ENCODE measurements at places on chromosomes 1 and 21.

DNA sequence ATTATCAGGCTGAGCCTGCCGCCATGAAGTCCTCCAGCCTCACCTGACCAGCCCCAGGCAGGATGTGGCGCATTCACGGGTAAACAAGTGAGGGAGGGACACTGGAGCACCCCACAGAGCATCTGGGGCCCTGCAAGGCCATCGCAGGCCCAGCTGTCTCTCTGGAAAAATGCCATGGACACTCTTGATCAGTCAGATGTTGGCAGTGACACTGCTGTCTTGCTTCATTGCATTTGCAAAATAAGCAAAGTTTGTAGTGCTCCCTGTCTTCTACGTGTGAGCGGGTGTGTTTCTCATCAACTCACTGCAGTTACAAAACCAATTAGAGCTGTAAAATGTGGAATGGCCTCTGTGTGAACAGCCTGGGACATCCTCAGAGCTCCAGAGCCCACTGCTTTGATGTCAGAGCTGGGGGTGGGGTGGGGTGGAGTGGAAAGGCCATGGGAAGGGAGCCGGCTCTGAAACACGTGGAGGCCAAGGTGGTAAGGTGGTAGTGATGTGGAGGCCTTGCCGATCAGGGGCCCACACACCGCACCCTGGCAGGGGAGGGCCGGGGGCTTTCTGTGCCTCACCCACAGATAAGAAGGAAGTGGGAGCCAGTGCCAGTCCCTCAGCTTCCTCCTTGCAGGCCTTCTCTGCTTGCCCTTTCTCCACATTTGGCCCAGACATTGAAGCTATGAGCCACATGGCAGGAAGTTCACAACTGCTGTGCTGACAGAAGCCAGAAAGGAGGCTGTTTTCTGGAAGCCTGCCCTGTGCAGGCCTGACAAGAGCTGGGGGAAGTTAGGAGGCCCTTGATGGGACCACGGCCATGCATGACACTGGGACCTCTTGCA is 254.9 kb downstream of the RHOU start:
- DNase-seq, result peak; percentile 86

GRCh38 chr1:173866413-173867115 is 1.2 kb downstream of the GAS5 start:
- no peak for DNase-seq

DNA sequence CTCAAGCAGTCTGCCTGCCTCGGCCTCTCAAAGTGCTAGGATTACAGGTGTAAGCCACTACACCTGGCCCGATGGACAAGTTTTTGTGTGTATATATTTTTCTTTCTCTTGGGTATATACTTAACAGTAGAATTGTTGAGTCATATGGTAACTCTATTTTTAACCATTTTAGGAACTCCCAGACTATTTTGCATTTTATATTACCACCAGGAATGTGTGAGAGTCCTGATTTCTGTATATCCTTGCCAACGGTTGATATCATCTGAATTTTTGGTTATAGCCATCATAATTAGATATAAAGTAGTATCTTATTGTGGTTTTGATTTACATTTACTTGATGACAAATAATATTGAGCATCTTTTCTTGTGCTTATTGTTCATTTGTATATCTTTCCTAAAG is 20.7 kb downstream of the FNBP1L start:
- DNase-seq, result no peak

- DNase-seq, result no peak
Measured at GRCh38 chr1:240524356-240525069, 87.4 kb downstream of the GREM2 start.

- no peak for DNase-seq
Measured at GRCh38 chr1:183837062-183837461, 32.1 kb downstream of the RGL1 start.

- no peak for DNase-seq
Measured at GRCh38 chr1:174678657-174679056, 230.9 kb downstream of the GPR52 start.

GRCh38 chr1:212207822-212208520 is 77.2 kb upstream of the PPP2R5A start:
- no peak for DNase-seq

GRCh38 chr1:39540504-39541031 is 36.0 kb downstream of the PABPC4 start:
- peak; percentile 84 for DNase-seq

DNA sequence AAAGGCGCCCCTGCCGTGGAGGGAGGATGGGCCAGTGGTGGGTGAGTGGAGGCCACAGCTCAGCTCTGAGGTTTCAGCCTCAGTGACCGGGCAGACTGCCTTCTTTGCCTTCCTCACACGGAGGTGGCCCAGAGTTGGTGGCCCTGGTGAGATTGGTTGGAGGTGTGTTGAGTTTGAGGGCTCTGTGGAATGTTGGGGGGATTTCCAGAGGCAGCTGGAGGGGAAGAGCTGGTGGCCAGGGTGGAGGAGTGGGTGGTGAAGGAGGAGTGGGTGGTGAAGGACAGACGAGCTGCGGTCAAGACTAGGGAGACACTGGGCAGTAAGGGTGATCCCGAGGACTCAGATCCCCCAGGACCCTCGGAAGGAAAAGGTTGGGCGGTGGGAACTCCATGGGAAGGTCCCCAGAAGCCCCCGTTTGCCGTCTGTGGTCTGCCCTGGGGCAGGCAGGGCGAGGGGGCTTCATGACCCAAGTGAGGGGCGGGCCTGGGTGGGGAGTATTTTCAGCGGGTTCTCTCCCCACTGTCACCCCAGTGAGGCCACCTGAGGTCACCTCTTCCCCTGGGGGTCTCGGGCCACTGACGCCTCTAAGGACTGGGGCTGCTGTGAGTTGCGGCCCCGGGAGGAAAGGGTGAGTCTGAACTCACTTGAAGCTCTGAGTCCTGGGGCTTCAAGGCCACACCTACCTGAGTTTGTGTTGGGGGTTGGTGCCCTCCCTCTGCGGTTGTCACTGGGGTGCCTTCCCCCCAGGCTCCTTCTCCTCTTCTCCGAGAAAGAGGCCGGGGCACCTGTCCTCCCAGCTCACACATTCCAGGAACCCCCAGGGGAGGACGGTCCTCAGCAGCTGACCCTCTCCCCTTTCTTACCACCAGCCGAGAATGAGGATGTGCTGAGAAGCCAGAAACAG is 22.7 kb upstream of the PIK3CD start:
- DNase-seq, result peak; percentile 91

- no peak for DNase-seq
Measured at GRCh38 chr1:31041529-31041928, 24.0 kb downstream of the PUM1 start.

DNA sequence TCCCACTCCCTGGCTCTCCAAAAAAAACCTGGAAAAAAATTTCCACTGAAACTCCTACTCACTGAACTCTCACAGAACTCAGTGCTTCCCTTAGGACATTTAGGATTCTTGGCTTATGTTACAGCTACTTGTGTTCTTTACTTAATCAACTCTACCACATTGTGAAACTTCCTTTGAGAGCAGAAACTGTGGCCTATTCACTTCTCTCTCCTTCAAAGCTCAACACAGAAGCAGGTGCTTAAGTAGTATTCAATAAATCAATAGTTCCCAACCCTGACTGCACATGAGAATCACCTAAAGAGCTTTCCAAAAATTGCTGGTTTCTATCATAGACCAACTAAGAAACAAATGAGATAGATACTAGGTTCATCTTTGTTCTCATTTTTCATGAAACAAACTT is 67.9 kb upstream of the DMRTA2 start:
- no peak for DNase-seq
